CD8-positive, alpha-beta memory T cell (primary cell): ENCODE measurements at places on chromosomes 7 and 10. TPM values are rescaled to one million over a fixed set of nuclear protein-coding genes. Genes with fewer than 3 reads are reported as not detected.

GRCh38 chr10:670990-671389 is 18.5 kb downstream of the DIP2C start:
- no peaks in the 10 kb centered on the region for H3K4me1 ChIP-seq
- H3K36me3 ChIP-seq: no peaks in the 10 kb centered on the region
- no peak overlapping the region for H3K4me3 ChIP-seq
- no peaks in the 10 kb centered on the region for H3K27me3 ChIP-seq

MLXIPL gene
- not detected for polyA plus RNA-seq

GRCh38 chr10:79038841-79039201 is 29.9 kb upstream of the ZMIZ1 start:
- no peaks in the 10 kb centered on the region for H3K4me1 ChIP-seq
- no peak overlapping the region for H3K27ac ChIP-seq
- H3K27me3 ChIP-seq: no peaks in the 10 kb centered on the region
- DNase-seq: no peak

DNA sequence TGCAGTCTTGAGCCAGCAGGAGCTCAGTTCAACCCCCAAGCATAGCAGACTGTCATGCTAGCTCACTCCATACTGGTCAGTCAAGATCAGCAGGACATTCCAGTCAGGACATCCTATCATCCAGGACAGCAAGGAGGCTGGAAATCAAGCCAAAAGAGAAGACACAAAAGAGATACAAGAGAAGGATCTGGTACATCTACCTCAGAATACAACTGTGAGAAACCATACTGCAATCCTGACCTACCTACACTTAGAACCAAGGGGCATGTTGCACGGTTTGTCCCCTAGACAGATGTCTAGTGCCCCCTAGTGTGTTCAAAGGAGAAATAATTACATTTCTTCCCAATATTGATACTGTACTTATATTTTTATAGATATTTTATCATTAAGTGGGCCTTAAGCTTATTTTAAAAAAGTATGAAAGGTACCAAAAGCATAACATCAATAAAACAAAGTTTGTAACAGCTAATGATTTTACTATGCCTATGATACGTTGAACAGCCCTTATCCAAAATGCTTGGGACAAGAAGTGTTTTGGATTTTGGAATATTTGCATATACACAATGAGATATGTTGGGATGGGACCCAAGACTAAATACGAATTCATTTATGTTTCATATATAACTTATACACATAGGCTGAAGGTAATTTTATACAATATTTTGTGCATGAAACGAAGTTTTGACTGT is 26.7 kb downstream of the ERCC6 start:
- H3K4me3 ChIP-seq: no peak overlapping the region
- H3K27ac ChIP-seq: no peak overlapping the region
- H3K27me3 ChIP-seq: no peaks in the 10 kb centered on the region
- no peak for DNase-seq
- peaks cover 20% of the 10 kb centered on the region for H3K4me1 ChIP-seq

DNA sequence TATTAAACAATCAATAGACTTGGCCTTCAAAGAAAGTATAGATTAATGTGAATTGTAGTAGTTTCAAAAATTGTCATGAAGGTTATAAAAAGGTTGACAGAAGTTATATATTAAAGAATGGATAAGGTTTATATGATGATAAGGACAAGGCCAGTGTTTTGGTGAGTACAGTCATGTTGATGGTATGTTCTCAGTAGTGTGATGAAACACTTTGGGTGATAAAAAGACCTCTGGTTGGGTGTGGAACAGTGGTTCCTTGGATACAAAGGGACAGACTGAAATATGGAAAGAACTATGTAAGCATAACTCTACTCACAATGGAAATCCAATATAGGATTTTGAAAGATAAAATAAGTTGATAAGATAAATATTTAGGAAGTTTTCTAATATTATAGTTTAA is 866.3 kb downstream of the ANKRD7 start:
- H3K27me3 ChIP-seq: no peaks in the 10 kb centered on the region
- H3K27ac ChIP-seq: no peak overlapping the region
- no peak for DNase-seq

- no peaks in the 10 kb centered on the region for H3K4me1 ChIP-seq
- DNase-seq: no peak
- no peak overlapping the region for H3K4me3 ChIP-seq
- H3K36me3 ChIP-seq: no peaks in the 10 kb centered on the region
Measured at GRCh38 chr10:116753759-116754158, 11.4 kb upstream of the HSPA12A start.

FANK1 gene
- not detected for polyA plus RNA-seq
